Pancreas (tissue), 10 donors: ENCODE measurements at places on chromosomes 5 and 9.

DNA sequence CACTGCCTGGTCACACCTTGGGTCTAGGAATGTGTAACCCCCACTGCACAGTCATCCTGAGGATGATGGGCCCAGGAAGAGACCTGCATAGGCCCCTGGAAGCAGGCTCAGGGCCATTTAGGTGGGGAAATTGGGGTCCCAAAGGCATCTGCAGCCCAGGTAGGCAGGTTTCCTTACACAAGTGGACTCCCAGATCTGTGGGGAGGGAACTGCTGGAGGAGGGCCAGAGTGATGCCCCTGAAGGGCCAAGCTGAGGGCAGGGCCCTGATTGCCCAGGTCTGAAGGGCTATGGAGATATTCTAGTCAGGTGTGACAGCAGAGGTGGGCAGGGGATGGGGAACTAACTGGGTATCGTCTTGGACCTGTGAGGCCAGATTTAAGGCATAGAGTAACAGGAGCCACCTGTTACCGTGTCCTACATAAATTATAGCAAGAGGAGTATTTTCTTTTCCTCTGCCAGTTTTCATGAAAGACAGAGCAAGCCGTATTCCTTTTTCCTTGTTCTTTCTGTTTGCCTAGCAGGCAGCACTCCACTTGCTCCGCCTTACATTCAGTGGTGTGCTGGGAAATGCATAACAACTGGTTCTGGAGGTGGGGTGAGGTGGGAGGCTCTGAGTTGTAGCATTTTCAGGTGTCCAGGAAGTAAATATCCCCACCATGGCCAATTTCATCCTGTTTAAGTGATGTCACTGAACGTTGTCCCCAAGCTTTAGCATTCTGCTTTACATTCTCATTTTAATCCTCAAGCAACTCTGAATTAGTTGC is 41.3 kb downstream of the PPARGC1B start:
- no peak for DNase-seq

GRCh38 chr9:107759009-107759822 is 269.6 kb upstream of the KLF4 start:
- no peak for DNase-seq

GRCh38 chr9:102631559-102631958 is 363.6 kb upstream of the CYLC2 start:
- DNase-seq, result no peak

DNA sequence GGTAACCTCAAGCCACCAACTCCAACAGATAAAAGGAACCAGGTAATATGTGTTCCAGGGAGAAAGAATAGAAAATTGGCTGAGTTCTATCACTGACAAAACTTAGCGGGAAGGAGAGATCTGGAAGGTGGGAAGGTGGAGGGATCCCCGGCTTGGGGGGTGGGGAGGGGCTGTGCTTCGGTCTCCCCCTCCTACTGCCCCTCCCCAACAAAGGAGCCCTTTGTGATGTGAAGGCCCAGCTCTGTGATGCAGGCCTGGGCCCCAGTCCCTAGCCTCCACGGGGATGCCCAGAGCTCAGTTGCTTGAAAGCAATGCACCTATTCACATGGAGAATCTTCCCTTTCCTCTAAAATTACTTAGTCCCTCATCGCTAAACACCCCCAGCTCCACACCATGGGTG is 4.4 kb upstream of the ZNF484 start:
- no peak for DNase-seq

GRCh38 chr9:125805586-125805985 is 58.4 kb downstream of the PBX3 start:
- no peak for DNase-seq

- DNase-seq, result no peak
These were observed 1176.8 kb downstream of the EFNA5 start for GRCh38 chr5:106493910-106494309.
